ENCODE measurements at places on chromosomes 1 and 21.

DNA sequence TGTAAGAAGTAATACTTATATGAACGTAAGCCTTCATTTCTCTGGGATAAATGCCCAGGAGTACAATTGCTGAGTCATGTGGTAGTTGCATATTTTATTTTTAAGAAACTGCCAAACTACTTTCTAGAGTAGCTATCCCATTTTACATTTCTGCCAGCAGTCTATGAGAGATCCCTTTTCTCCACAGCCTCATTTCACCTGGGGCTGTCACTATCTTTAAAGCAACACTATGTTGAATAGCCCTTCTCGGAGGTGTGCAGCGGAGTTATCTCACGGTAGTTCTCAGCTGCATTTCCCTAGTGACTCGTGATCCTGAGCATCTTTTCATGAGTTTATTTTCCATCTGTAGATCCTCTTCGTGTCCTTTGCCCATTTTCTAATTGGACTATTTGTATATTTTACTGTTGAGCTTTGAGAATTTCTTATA, 93.4 kb downstream of the ADARB1 start:
- no peak for DNase-seq

DNA sequence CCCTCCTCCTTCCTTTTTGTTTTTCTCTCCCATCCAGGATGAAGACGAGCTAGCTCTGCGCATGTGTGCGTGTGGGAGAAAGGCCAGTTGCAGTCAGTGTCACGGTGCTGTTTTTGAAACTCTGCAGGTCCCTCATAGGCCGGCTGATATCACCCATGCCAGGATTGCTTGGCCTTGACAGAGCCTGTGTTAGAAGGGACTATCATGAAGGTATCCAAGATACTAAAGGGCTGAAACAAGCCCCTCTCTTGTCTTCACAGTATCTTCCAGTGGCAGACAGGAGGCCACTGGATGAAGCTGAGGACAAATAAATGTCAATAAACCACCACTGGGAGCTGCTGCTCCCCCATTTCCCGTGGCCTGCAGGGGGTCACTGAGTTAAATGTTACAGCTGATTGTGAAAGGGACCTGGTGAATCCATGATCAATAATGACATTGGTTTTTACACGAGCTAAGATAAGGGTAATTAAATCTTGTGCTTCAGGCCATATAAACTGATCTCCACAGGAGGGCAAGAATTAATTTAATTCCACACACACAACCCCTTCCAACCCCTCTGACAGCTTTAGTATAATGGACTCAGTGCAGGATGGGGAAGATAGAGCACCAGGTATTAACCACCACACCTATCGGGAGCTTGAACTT, 64.6 kb upstream of the TARBP1 start:
- DNase-seq = no peak

DNA sequence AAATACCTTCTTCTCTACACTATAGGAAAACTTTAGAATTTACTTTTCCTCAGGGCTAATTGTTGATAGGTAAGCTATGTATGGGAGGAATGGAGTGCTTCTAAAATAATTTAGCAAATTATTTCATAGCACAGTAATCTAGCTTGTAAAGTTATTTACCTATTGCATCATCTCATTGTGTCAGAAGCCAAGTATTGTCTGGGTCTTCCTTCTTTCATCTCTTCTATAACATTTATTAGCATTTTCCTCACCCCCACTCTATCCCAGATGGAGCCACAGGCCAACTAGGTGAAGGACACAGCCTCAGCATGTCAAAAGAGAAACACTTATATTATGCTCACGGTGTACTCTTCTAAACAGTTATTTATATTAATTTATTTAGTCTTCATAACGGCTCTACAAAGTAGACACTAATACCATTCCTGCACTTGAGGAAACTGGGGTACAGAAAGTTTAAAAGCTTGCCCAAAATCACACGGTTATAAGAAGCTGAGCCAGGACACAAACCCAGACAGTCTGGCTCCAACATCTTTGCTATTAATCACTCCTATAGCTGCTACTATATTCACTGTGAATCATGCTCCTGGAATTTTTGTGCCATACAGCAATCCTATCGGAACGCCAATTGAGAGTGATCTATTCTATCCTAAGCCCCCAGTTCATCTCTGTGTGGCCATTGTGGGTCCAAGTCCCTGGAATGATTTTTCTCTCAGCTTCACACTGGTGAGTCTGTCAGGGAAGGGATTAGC, 43.1 kb downstream of the OR10J5 start:
- DNase-seq = no peak

GRCh38 chr21:37001441-37001840, 5.1 kb upstream of the RIPPLY3 start:
- no peak for DNase-seq

GRCh38 chr1:167095368-167095767, 1.5 kb downstream of the STYXL2 start:
- DNase-seq = no peak

DNA sequence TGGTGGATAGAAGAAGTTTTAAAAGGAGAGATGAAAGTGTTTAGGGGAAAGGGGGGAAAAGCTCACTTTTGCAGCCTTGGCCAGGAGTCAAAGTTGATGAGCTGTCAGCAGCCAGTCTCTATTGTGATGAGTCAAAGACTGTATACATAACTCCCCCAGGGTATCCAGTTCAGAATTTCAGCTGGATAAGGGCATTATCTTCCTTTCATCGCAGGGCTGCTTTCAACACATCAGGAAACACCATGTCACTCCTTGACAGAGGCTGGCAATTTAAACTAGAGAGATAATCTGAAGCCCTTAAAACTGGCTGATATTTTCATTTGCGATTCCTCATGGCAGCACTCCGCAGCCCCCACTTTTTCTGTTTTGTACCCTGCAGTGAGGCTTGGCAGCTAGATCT, 328.5 kb downstream of the TBX15 start:
- no peak for DNase-seq

DNA sequence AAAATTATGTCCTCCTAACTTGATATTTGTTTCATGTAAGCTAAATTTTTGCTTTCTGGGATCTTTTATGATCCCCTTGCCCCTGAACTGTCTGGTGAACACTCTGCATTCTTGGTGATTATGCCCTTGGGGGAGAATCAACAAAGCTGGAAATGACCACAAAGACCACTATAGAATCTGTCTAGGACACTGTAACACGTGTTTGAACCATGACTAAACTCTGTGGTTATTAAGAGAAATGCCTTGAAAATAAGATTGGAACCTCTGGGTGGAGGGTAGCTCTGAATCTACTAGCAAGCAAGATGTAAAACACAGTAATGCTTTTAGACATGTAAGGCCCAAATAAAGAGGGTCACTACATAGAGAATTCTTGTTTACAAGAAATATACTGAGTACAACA, 237.5 kb downstream of the HMCN1 start:
- no peak for DNase-seq

- DNase-seq = no peak
Measured at GRCh38 chr1:42164551-42165420, at the start of gene GUCA2A. Gene GUCA2A, minus strand, starts transcription at chr1:42164745. Its CDS starts 33 bp downstream, at chr1:42164712.

DNA sequence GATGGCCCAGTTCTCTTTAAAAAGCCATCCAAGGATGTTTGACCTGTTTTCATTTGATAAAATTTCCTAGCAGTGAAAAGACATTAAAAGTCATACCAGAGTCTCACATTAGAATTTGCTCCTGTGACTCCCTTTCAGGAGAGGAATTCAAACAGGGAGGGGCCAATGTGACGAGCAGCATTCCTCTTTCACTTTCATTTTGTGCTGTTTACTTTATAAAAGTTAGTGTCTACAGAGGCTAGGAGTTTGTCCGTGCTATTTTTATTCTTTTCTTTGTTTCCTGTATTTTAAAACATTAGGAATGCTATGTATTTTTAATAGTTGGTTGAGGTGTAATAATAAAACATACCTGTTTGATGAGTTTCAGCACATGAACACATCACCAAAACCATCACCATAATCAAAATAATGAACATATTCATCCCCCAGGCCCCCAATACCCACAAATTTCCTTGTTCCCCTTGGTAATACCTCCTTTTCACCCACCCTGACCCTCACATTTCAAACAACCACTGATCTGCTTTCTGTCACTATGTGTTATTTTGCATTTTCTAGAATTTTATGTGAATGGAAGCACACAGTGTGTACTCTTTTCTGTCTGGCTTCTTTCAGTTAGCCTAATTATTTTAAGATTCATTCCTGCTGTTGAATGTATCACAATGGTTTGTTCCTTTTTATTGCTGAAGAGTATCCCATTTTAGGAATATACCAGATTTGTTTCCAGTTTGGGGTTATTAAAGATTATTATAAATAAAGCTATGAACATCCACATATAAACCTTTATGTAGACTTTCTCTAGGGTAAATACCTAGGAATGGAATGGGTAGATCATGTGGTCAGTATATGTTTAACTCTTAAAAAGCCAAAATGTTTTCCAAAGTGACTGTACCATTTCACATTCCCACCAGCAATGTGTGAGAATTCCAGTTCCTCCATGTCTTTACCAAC, 129.5 kb downstream of the TENT5C start:
- DNase-seq = no peak

DNA sequence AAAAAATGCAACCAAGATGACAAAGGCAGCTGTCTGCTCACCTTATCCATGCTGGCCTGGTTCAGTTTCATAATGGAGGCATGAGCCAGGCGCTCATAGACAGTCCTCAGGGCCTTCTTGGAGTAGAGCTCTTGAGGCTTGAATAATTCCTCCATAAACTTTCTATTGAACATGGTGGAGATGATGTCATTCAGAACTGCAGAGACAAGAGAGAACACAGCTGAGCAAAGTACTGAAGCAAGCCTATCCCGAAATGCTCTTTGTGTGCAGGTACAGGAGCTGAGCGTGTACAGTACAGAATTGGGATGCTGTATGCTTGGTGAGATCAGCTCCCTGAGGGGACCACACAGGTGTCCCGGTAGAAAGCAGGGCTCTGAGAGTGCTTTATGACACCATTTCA, 11.5 kb downstream of the OSCP1 start:
- DNase-seq = no peak
